Activated CD4-positive, alpha-beta T cell treated with anti-CD3 and anti-CD28 coated beads, Interleukin-2, amount 10 ng/mL, durations not matched to agents 7 days and 5 days (primary cell): ENCODE measurements at places on chromosomes 7 and 10. TPM values are rescaled to one million over a fixed set of nuclear protein-coding genes. Genes with fewer than 3 reads are reported as not detected.

Gene BLNK
- total RNA-seq: not detected

- peak; percentile 35 for DNase-seq
Observed at GRCh38 chr10:103759100-103759781, 96.1 kb downstream of the SH3PXD2A start.

Gene METTL27
- 1.9 TPM for total RNA-seq

Gene TMEM236
- 0.04 TPM for total RNA-seq

Gene CAMK2B
- total RNA-seq: not detected
